ENCODE measurements at places on chromosomes 3 and 15.
A peak's percentile ranks its signal among the peaks of the same experiment; 100 is the strongest.

GRCh38 chr3:51156147-51156546 lies 228.9 kb upstream of the MANF start:
- no peak for DNase-seq

DNA sequence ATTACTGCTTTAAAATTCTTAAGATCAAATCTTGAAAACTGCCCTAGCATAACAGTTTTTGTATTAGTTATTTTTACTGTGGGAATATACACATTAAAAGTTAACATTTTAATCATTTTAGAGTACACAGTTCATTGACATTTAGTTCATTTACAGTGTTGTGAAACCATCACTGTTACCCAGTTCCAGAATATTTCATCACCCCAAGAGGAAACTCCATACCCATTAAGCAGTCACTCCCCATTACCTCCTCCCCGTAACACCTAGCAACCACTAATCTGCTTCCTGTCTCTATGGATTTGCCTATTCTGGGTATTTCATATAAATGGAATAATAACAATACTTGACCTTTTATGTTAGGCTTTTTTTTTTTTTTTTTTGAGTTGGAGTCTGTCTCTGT lies 164.1 kb upstream of the LRRFIP2 start:
- DNase-seq: no peak

DNA sequence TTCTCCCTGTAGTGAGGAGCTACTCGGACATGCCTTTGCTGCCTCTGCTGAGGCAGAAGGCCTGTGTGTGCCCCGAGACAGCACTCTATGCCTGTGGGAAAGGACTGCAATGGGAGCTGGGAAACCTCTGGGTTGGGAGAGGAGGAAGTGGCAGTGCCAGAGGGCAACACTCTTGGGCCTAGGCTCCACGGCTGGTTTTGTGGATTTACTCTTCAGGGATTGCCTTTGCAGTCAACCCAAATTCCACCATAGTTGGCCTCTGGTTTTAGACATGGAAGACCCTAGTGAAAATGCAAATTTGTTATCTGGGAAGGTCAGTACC lies 46.8 kb downstream of the ITGA11 start:
- no peak for DNase-seq

DNA sequence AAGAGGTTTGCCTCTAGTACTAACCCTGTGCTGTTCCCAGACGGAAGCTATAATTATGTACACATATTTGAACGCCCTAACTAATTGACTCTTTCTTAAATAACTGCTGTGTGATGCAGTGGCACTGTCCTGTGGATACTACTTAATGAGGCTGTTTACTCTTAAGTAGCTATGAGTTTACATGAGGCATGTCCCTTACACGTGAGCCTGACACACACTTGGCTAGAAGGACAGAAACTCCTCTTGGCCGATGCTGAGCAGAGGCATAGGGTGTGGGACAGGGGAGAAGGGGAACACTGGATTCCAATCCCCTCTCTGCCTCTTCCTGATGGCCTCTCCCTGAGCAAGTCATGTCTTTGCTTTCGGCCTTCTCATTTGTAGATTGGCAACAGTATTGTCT lies 21.9 kb downstream of the EHD4 start:
- no peak for DNase-seq

DNA sequence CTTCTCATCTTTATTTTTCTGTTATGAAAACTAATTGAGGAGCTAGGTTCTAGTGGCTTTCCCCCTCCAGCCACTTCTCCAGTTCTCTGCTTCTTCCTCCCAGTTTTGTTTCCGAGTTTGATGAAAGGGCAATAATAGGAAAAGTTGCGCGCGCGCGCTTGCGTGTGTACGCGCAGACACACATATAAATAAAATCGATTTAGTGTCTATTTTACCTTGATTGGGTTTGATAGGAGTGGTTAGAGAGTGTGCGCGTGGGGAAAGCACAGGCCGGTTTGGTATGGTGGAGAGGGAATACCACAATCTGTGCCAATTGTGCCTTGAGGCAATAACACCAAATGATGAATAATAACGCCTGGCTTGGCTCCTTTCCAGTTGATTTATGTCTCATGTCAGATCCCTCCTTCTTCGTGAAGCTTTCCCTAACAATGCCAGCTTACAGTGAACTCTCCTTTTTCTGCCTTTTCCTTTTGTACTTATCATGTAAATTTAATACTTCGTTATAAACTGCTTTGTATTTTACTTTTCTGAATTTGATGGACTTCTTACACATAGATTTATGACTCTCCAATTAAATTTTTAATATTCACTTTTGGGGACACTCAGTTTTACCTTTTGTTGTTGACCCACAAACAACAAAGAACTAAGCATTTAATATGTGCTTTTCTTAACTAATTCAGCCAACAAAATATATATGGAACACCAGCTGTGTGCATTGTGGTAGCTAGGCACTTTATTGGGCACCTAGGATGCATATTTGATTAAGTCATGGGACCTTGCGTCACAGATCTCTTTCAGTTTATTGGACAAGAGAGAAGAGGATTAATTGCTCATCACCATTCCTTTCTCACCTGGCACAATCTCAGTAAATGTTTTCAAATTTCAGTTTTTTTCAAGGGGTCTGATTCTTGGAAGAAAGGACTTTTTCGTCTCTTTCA lies 1.7 kb downstream of the TIPARP start:
- DNase-seq: peak; percentile 83

Measured in ACHN (cell line).